HFFc6 (cell line): ENCODE measurements at places on chromosomes 6 and 20. TPM values are rescaled to one million over a fixed set of nuclear protein-coding genes. Genes with fewer than 3 reads are reported as not detected.

DUSP22 gene
- total RNA-seq = 6.8 and 9.1 TPM in 2 replicates

DDO gene
- 0.77 to 0.91 TPM (median 0.84 TPM) in 3 replicates for total RNA-seq

VIP gene
- not detected in 3 replicates for total RNA-seq

ESR1 gene
- 0.57 TPM in 1 of 2 replicates, not detected in the other for total RNA-seq

SRXN1 gene
- 50.0 to 63.3 TPM (median 55.8 TPM) in 3 replicates for total RNA-seq

MOG gene
- not detected in 3 replicates for total RNA-seq

GPR63 gene
- total RNA-seq = 1.8 to 2.5 TPM (median 2.0 TPM) in 3 replicates

PPARD gene
- 41.2 to 50.5 TPM (median 43.5 TPM) in 3 replicates for total RNA-seq

TINAG gene
- not detected in 2 replicates for total RNA-seq

DNA sequence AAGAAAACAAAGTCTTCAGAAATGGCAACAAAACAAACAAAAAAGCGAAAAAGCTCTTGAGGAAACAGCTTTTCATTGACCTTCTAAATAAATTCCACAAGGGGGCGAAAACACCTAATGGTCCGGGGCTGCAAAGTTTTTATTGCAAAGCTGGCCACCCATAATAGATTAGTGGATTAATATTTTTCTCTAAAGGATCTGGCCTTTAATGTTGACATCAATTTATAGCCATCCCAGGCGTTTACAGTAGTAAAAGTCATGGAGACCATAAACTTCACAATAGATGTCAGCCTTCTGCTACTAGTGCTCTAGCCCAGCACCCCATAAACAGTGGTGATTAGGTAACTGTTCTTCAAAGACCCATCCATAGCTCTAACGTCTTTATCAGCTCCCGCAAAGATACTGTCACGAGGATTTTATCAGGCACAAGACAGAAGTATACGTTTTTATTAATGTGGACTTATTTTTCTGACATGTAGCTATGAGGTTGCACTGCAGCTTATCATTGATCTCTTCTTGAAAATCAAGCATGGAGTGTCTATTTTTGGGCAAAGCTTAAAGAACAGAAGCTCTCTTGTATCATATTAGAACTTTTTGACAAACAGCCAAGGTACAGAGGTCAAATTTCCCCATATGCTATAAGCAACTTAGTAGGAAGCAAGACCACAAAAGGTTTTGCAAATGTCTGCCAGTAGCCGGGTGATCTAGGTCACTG is 4.7 kb downstream of the CITED2 start:
- DNase-seq = peak; percentile 83

GRCh38 chr6:127243501-127243900 is 23.2 kb upstream of the RNF146 start:
- no peak for DNase-seq
- H3K27me3 ChIP-seq = no peaks in the 10 kb centered on the region
- no peak overlapping the region for H3K27ac ChIP-seq
- H3K4me3 ChIP-seq = no peak overlapping the region
- H3K36me3 ChIP-seq = no peaks in the 10 kb centered on the region
- H3K4me1 ChIP-seq = no peaks in the 10 kb centered on the region

GRCh38 chr6:169963581-169964297 is 212.3 kb downstream of the ERMARD start:
- peaks cover 6% of the 10 kb centered on the region; the same call in 1 of the 2 replicates for H3K36me3 ChIP-seq
- no peaks in the 10 kb centered on the region for H3K4me1 ChIP-seq
- H3K27me3 ChIP-seq = no peaks in the 10 kb centered on the region; the same call in 1 of the 2 replicates
- no peak overlapping the region for H3K4me3 ChIP-seq
- no peak overlapping the region for H3K27ac ChIP-seq

DNA sequence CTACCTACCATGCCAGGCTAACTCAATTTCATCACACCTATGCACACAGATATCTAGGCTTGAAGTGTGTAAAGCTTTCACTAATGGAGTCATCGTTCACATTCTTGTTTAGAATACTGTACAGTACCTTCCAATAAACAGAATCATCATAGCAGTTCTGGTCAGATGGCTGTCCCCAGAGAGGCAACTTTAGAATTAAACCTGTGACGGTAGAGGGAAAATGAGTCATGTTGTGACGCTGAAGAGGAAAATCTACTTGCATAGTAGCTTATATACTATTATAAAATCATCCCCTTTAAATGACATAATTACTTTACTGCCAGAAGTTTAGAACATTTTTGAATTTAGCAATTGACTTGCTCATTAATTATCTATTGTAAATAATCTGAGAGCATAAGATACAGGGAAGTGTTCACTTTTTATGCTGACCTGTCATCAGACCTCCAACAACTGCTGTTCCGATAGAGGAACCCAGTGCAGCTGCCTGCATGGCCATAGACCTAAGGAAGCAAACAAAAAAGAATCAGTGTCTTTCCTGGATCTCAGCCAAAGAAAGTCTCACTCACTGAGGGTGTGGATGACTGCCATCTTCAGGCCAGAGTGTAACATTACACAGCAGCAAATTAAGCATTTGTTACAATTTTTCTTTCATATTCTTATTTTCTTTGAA is 29.8 kb downstream of the RHAG start:
- H3K27ac ChIP-seq = no peak overlapping the region
- no peak overlapping the region for H3K4me3 ChIP-seq
- H3K36me3 ChIP-seq = no peaks in the 10 kb centered on the region
- peaks cover 6% of the 10 kb centered on the region; the same call in 1 of the 2 replicates for H3K27me3 ChIP-seq
- peak; percentile 75 for DNase-seq

- H3K36me3 ChIP-seq = no peaks in the 10 kb centered on the region
- H3K27me3 ChIP-seq = no peaks in the 10 kb centered on the region
- H3K27ac ChIP-seq = no peak overlapping the region
- DNase-seq = no peak
Observed at GRCh38 chr6:154515826-154516225, 5.3 kb upstream of the CNKSR3 start.

- DNase-seq = no peak
- H3K4me1 ChIP-seq = peaks cover 7% of the 10 kb centered on the region
- no peaks in the 10 kb centered on the region; the same call in 1 of the 2 replicates for H3K27me3 ChIP-seq
- no peak overlapping the region for H3K4me3 ChIP-seq
Observed at GRCh38 chr6:151054306-151054705, 185.5 kb upstream of the AKAP12 start.

GRCh38 chr6:3533981-3534380 is 77.1 kb upstream of the SLC22A23 start:
- peaks cover 32% of the 10 kb centered on the region for H3K27me3 ChIP-seq
- no peak overlapping the region for H3K27ac ChIP-seq
- peaks cover 12% of the 10 kb centered on the region for H3K4me1 ChIP-seq

DNA sequence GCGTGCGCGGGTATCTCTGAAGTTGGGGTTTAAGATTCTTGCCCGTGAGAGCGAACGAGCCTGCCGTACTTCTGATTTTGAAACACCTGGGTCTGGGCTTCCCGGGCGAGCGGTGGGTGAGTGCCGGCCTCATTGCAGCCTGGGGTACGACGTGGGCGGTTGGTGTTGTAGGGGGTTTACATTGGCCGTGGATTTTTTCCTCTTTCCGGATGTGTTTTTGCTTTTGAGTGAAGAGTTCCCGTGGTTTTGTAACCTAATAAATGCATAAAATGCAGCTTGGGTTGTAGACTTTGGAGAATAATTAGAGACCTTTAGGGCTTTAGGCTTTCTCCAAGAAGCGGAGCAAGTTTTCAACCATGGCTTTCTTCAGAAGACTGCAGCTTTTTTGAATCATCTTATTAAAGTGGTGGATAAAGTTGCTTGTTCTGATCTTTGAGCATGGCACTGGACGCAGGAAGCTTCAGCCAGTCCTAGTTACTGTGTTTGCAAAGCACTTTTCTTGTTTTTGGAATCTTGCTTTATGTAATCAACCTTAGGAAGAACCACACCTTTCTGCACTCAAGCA is 314 bp downstream of the FARS2 start:
- H3K27me3 ChIP-seq = no peaks in the 10 kb centered on the region; the same call in 1 of the 2 replicates
- peaks cover 19% of the 10 kb centered on the region for H3K4me1 ChIP-seq
- H3K36me3 ChIP-seq = peaks cover 4% of the 10 kb centered on the region; the same call in 1 of the 2 replicates
- no peak for DNase-seq
- peak overlapping the region; percentile 94 for H3K4me3 ChIP-seq
- peak overlapping the region; percentile 100 for H3K27ac ChIP-seq

- H3K36me3 ChIP-seq = no peaks in the 10 kb centered on the region
- peaks cover 23% of the 10 kb centered on the region for H3K4me1 ChIP-seq
- H3K27ac ChIP-seq = no peak overlapping the region
- H3K4me3 ChIP-seq = no peak overlapping the region
- peaks cover 5% of the 10 kb centered on the region for H3K27me3 ChIP-seq
- DNase-seq = no peak
Observed at GRCh38 chr6:109297406-109298110, 84.7 kb downstream of the CD164 start.

DNA sequence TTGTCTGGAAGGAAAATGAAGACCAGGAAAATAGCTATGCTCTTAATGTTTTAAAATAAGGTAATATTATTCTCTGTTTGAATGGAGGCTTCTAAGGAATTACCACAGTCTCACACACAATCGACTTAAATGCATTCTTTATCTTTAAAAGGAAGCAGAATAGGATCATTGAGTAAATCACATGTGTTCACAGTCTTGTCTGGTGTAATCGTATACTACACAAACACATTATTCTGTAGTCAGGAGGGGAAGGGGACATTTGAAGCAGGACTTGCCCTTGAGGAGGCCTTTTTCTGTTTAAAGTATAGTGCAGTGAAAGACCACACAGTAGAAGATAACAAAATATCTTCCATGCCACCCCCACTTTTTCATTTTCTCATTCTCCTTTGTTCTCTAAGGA is 20.6 kb upstream of the REV3L start:
- DNase-seq = no peak
- H3K27ac ChIP-seq = no peak overlapping the region; the same call in 1 of the 2 replicates
- no peak overlapping the region for H3K4me3 ChIP-seq

DNA sequence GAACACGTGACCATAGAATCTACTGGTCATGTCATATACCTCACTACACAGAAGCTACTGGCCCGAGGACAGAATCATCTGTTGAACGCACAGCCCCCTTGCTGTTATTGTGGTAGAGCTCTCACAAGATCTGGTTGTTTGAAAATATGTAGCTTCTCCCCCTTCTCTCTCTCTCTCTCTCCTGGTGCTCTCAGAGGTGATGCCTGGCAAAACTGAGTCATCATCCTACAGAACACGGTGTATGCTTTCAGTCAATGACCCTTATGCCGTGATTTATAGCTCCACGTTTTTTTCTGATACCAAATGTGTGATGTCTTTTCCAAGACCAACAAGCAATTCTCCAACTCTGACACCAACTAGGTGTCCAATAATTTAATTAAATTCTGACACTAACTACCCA is 13.0 kb upstream of the RBM24 start:
- no peak overlapping the region for H3K4me3 ChIP-seq
- no peaks in the 10 kb centered on the region; the same call in 1 of the 2 replicates for H3K36me3 ChIP-seq
- no peaks in the 10 kb centered on the region for H3K27me3 ChIP-seq
- H3K4me1 ChIP-seq = peaks cover 49% of the 10 kb centered on the region
- no peak for DNase-seq

DNA sequence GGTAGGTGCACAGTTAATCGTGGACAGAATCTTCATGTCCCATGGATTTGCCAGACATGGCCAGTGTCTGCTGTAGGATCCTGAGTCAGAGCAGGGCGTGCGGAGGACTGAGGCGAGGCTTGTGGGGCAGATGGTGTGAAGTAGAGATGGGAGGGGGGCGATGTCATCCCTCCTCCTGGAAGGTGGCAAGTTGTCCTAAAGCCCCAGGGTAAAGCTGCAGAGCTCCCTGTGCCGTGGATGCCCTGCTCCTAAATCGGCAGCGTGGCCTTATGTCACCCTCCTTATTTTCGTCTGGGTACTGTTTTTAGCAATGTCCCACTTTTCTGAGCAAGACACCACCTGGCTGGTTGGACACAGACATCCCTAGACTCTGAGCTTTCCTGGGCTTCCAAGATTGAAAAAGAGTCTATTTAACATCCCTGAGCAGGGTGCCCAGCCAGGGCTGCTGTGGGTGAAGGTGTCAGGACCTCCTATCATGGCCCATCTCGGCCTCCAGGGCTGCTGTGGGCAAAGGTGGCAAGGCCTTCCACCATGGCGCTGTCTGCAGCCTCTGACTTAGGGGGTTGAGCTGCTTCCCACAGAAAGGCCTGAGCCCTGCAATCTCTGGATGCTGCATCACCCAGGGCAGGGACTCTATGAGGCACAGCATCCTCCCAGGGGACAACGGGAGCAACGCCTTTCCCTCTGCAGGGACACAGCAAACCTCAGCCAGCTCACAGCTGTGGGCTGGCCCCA is 145.4 kb downstream of the TTLL2 start:
- H3K27me3 ChIP-seq = no peaks in the 10 kb centered on the region; the same call in 1 of the 2 replicates
- H3K4me1 ChIP-seq = no peaks in the 10 kb centered on the region
- no peak overlapping the region for H3K27ac ChIP-seq
- no peak for DNase-seq
- no peak overlapping the region for H3K4me3 ChIP-seq

- H3K36me3 ChIP-seq = peaks cover 6% of the 10 kb centered on the region
- peak; percentile 28 for DNase-seq
- peak overlapping the region; percentile 67 for H3K4me3 ChIP-seq
Observed at GRCh38 chr6:390914-391558, 516 bp upstream of the IRF4 start.

DNA sequence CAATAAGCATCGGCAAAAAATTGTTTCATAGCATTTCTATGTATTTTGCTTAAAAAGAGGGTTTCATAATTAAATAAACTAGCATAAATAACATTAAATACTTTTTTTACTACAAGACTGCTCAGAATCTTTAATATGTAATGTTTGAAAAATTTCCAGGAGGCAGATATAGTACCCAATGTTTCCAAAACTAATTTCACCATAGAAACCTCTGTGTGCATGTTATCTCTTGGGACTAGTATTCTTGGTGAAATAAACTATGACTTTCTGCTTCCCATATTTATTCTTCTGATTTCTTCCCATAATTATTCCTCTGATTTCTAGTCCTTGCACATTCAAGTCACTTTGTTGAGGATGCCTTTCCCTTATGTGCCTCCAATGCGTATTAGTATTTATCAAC is 94.5 kb downstream of the PTPRK start:
- peaks cover 20% of the 10 kb centered on the region for H3K36me3 ChIP-seq
- 0 out of 2 replicates have a peak overlapping the region, but pooled peaks have one; percentile 10 for H3K27ac ChIP-seq
- no peak for DNase-seq
- H3K4me1 ChIP-seq = peaks cover 64% of the 10 kb centered on the region
- H3K4me3 ChIP-seq = no peak overlapping the region

DNA sequence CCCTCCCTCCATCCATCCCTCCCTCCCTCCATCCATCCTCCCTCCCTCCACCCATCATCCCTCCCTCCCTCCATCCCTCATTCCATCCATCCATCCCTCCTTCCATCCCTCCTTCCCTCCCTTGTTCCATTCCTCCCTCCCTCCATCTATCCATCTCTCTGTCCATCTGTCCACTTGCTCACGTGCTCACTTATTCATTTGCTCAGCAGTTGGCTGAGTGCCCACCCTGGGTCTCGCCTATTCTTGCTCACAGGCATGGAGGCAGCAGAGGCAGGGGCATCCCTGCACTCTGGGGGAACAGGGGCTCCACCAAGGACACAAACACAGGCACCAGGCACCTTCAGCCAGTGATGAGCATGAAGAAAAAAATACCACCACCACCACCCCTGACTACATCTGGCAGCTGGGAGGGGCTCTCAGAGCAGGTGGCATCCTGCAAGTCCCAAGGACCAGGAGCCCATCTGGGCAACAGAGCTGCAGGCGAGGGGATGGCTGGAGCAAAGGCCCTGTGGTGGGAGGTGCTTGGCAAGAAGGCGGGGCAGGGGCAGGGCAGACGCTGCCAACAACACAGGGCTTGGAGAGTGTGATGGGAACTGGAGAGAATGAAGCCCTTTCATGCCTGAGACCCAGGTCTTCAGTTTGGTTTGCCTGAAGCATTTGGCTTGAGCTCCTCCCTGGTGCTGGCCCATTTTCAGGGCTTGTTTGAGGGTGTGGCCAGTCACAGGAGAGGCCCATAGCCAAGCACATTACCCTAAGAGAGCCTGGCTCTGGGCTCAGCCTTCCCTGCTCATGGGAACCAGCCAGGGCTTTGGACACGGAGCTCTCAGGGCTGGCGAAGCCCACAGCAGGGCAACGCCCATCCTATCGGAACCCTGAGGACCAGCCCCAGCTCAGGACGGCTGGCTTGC is 40.2 kb upstream of the MRGBP start:
- H3K36me3 ChIP-seq = 0 out of 2 replicates have a peak, but pooled peaks cover 3% of the 10 kb centered on the region
- peaks cover 13% of the 10 kb centered on the region for H3K4me1 ChIP-seq
- H3K27me3 ChIP-seq = peaks cover 3% of the 10 kb centered on the region
- no peak overlapping the region for H3K4me3 ChIP-seq
- no peak for DNase-seq
